ENCODE measurements at places on chromosomes 13 and 19.

DNA sequence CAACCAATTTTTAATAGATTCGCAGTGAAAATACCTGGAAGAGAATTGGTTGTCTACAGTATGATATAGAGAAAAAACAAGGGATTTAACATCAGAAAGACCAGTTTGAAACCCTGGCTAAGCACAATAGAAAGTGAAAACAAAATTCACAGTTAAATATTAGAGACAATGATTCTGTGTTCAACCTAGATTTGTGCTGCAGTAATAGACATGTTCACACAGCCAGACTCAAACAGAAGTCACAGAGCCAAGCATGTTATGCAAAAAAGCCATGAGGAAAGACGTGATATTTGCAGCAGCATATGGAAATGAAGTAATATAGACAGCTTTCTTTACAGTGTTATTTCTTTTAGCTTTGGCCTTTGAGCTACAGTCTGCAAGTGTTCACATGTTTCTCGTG, 48.1 kb downstream of the SCEL start:
- DNase-seq, result no peak

DNA sequence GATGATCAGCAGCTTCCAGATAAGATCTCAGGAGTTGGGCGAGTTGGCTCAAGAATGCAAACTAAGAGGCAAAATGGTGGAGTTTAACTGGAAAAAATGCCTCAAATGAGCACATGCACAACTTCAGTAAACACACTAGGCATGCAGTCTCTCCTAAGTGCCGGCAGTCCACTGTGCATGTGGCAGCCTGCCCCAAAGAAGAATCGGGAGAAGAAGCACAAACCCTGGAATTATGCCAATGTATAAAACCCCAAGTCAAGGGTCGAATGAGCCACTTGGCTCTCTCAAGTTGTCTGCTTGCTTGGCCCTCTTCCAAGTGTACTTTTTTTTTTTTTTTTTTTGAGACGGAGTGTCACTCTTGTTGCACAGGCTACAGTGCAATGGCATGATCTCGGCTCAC, 53.3 kb upstream of the SLITRK1 start:
- no peak for DNase-seq

DNA sequence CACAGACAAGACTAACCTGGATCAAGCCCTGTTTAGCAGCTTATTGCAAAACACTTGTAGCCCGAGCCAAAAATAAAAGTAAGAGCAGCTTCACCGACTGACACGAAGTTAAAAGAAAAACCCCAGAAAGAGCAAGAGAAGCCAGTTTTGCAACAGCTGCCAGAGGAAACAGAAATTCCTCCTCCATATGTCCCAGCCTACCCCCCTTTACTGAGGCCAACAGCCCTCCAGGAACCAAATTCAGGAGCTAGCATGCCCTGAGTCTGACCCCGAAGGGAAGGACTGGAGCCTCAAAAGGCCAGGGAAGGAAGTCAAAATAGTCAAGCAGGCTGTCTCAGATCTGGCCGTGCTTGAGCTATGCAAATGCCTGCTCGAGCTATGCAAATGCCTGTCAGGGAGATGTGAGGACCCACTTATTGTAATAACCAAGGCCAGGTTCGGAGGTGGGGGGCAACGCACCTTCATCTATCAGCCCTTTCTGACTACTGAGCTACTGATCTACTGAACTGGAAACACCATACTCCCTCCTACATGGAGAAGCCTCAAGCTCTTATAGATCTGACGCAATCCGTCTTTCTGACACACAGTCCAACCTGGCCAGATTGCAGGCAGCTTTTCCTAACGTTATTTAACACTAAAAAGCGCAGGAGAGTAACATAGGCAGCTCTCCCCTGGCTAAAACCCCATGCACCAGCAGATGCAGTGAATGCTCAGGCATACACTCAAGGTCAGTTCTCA, 6.7 kb downstream of the SIGLEC11 start:
- DNase-seq, result no peak

DNA sequence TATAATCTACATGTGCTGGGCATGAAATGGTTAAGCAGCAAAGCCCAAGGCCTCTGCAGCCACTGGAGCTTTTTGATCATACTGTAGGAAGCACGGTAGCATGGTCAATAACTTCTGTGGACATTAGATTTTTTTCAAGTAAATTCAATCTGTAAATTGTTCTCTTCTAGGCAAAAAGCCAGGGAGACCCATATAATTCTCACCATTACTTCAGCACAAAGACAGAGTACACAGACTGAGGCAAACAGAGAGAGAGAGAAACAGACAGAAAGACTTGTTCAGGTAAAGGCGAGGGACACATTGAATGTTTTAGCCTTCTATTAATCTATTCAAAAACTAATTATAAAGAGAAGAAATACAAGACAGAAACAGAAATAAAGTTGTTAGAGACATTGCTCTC, 349.4 kb downstream of the RFC3 start:
- DNase-seq, result no peak

DNA sequence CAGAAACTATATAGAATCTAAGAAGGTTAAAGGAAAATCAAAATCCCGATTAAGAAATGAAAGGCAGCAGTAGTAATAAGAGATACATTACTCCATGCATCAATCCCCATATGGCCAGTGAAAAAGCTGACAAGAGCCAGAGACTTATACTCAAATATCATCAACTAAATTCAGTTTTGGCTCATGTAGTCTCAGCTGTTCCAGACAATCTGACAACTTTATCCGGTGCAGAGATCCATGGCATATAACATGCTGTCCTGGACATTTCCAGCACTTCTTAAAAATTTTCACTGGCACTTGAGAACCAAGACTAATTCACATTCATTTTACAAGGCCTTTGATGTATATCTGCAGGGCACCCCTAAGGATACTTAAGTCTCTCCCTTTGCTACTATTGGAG, 255.7 kb upstream of the KLHL1 start:
- no peak for DNase-seq

GRCh38 chr13:114330086-114330485, 15.8 kb downstream of the CHAMP1 start:
- no peak for DNase-seq

- no peak for DNase-seq
These were observed 3.1 kb upstream of the UQCRFS1 start for GRCh38 chr19:29216021-29216420.

DNA sequence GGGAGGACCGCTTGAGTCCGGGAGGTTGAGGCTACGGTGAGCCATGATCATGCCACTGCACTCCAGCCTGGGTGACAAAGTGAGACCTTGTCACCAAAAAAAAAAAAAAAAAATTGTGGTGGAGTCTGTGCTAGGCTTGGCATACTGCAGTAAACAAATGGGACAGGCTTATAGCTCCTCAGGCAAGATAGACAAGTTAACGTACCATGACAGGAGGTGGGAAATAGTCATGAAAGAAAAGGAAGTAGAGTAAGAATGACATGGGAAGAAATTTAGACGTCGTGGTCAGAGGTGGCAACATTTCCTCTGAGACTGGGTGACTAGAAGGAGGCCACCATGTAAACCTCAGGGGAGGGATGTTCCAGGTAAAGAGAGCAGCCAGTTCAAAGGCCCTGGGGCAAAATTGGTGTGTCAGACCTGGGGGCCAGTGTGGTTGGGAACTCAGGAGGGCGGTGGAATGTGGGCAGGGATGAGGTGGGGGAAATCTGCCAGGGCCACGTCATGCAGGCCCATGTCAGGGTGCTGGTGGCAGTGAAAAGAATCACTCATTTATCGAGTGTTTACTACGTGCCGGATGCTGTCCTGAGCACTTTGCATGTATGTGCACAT, 5.6 kb downstream of the SNRPA start:
- DNase-seq, result no peak

- DNase-seq, result no peak
These were observed 128.8 kb upstream of the GJB6 start for GRCh38 chr13:20360835-20361412.

DNA sequence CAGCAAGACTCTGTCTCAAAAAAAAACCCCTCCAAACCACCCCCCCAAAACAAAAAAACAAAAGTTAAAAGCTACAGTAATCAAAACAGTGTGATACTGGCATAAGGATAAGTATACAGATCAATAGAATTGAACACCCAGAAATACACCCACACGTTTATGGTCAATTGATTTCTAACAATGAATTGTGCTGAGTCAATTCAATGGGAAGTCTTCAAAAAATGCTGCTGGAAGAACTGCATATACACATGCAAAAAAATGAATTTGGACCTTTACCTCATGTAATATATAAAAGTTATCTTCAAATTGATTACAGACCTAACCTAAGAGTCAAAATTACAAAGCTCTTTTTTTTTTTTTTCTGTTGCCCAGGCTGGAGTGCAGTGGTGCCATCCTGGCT, 19.8 kb upstream of the NAPA start:
- DNase-seq, result no peak

- DNase-seq, result no peak
These were observed 33.4 kb upstream of the KLF5 start for GRCh38 chr13:73025217-73026012.

Measured in T-cell (primary cell).